ENCODE measurements at places on chromosomes 1 and 21.

- DNase-seq = no peak
Measured at GRCh38 chr1:13546791-13547190, 33.0 kb upstream of the LRRC38 start.

DNA sequence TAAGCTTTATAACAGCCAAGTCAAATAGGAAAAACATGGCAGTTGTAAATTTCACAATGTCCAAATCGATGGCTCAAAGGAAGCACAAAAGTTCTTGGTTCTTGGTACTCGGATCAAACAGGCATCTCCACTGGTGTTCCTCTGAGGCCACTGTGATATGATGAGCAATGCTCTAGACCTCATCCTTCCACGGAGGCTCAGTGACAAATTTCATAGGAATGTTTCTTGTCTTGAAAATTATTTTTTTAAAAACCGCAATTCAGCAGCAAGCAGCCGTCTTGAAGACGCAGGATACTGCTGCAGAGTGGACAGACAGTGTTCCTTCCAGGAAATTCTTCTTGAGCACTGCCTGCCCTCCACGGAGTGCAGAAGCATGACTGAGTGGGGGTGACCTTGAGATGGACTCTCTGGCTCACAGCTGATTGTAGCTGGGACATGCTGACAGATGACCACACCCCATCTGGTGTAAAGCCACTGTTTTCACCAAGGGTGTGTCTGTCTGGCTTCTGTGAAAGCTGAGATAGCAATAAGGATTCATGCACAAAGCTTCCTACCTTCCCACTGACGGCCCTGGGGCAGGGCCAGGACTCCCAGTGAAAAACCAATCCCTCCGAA lies 61.9 kb downstream of the TIAM1 start:
- peak; percentile 92 for DNase-seq

DNA sequence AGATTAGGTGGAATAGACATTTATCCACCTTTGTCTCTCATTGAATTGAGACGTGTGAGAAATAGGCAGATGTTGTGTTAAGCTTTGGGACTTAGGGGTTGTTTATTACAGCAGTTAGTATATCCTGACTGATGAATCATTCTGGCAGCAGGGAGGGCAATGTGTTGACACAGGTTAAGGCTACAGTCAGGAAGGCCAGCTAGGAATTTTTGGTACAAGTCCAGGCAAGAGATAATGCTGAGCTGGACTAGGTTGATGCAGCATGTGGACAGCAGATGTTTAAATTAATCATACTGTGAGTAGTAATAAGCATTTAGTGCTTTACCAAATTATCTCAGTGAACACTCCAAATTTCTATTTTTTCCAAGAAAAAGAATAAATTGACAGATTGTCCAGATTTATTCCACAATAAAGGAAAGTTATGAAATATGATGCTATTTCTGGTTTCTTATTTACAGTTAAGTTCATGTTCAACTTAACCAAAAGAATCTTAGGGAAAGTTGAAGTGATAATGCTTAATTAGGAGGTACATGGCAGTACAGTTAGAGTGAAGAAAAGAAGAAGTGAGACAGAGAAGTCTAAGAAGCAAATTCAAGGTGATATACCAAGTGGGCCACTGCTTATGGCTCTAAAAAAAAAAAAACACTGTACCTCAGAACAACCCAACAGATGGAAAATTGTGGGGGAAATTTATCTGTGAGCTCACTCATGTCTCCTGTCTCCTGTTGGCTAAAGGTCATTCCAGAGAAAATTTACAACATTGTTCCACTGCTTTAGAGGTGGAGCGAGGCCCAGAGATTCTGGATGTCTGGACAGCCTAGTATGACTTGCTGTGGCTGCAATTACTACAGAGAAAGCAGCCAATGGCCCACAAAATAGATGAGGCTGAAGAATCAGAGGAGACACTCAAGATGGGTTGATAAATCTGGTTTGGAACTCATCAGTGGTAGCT lies 102.7 kb upstream of the C21orf91 start:
- peak; percentile 45 for DNase-seq

GRCh38 chr1:109640285-109640865 lies 15.5 kb upstream of the GSTM4 start:
- peak; percentile 34 for DNase-seq

DNA sequence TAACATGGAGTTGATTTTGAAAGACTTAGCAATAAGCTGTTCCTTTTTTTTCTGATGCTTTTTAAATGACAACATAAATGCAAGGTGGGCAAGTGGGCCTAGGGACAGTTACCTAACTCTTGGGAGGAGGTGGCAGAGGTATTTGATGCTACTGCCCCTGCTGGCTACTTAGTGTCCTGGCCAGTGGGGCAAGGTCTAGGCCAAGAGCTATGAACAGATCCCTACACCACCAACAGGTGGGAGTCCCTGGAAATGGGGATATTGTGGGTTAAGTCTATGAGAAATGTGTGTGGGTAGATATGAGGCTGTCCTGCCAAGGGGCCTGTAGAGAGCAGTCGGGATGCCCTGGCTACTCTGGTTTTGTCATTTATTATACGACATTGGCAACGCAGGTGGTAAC lies 31.3 kb upstream of the B3GALT5 start:
- DNase-seq = no peak

DNA sequence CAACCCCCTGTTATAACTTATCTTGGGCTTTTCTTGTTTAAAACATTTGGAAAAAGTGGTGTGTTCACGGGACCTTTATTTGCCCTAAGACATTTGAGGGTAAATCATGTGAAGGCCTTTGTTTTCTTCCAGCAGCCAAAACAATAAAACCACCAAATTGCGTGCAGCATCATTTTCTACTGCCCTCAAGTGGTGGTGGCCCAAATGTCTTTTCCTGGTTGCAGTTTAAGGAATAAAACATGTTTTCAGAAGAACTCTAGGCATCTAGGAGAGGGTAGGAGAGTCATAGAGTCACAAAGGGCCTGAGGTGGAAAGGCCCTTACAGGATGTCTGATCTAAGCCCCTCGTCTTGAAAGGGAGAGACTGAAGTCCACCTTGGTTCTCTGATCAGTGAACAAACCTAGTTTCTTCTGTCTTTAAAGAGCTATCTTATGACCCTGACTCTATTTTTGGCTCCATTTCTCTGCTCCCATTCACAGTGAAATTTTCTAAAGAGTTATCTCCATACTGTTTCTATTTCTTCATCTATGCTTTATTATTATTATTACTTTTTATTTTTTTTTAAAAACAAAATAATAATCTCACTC lies 16.0 kb upstream of the EPS15 start:
- DNase-seq = peak; percentile 76

GRCh38 chr21:45996311-45997204 lies 15.0 kb downstream of the COL6A1 start:
- DNase-seq = no peak

DNA sequence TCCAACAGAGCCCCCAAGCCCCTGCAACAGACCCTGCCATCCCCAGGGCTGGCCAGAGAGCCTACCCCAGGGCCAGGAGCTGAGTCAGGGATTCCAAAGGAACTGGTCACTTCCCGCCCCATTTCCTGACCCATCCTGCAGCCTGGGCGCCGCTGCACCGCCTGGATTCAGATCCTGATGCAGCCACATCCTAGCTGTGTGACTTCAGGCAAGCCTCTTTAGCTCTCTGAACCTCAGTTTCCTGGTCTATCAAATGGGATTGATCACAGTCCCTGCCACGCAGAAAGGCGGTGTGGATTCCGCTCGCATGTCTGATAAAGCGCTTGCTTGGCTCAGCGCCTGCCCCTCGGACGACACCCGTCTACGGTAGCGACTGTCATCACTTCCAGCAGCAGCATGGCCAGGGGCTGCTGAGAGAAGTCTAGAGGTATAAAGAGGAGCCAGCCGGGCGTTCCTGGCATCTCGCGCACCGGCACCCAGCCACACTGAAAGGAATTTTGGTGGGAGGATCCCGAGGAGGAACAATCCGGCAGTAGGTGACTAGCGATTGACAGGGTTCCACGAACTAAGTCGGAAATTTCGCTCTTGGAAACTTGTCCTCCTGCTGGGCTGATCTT lies 10.1 kb downstream of the EPHA2 start:
- DNase-seq = peak; percentile 84

- no peak for DNase-seq
Measured at GRCh38 chr1:108961752-108962486, 1.4 kb downstream of the CLCC1 start.

DNA sequence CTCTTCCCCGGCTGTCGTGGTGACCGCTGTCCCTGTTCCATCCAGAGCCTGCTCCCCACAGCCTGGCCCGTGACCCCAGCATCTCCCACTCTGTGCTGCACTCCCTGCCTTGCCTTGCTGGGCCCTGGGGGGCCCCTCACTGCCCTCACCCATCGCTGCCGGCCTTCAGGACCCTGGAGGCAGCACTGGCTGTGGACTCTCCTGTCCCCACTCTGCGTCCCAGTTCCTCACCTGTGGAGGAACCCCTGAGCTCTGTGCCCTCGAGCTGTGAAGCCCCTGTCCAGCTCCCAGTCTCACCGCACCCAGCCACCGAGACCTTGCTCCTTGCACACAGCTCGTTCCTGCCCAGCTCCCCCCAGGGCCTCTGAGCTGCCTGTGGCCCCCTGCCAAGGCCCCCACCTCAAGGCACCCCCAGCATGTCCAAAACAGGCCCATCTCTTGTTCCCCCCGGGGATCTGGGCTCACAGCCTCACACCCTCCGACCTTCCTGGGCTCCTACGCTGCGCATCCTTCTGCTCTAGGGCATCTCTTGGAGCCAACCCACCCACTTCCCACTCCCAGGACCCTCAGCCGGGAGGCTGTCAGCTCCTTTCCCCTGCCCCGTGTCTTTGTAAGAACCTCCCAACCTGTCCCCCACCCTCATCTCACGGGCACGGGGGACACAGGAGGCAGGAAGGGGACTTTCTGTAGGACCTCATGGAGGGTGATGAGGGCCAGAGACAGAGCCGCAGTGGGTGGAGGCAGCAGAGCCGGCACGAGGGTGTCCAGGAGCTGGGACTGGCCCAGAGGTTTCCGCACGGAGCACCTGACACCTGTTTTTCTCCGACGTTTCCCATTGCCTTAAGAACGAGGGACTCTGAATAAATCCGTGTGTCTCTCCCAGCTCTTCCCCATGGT lies 109.3 kb downstream of the WDR4 start:
- DNase-seq = no peak

- no peak for DNase-seq
Measured at GRCh38 chr1:113875714-113876113, 4.2 kb upstream of the PTPN22 start.

DNA sequence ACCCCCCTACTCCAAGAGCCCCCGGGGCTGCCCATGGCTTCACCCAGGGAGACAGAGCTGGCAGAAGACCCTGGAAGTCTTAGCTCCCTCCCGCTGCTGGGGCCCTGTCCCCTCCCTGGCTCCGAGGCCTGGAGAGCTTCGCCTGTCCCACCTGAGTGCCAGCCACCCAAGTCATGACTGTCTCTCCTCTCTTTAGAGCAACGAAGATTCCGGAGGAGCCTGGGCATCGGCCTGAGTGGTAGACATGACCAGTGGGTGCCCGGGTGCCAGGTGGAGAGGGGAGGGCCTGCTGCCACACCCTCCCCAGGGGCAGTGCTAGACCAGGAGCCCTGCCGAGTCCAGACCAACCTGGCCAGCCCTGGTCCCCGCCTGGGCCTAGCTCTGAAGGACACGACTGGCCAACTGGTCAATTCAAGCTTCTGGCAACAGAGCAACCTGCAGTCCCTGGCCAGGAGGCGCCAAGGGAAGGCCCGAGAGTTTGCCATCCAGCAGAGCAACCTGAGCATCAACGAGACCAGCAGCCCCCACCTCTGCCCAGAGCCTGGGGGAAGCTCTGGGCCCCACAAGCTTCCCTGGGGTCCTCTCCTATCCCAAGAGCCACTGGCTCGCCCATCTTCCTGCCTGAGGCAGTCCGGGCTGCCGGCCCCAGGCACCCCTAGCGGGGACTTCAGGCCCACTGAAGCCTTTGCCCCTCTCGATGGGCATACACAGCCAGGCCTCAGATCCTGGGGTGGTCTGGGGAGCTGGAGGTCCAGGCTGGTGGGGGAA lies 3.9 kb downstream of the C1orf167 start:
- DNase-seq = no peak

DNA sequence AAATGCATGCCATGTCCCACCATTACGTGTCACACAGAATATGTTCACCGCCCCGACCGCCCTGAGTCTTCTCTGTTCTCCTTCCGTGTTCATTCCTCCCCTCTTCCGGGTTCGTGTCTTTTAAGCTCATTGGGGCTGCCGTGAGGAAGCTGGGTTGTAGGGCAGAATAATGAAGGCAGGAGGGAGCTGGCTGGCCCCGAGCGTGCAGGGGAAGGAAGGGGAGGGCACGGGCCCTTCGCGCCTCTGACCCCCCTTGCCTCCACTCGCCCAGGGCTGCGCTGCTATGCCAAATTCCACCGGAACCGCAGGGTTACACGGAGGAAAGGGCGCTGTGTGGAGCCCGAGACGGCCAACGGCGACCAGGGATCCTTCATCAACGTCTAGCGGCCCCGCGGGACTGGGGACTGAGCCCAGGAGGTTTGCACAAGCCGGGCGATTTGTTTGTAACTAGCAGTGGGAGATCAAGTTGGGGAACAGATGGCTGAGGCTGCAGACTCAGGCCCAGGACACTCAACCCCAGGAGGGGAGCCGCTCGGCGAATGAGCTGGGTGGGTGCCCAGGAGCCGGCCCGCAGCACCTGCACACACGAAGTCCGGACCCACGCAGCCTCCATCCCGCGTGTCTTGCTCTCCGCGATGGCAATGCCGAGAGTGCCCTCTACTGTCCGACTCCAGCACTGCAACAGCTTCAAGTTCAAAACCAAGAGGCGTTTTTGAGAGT lies 16.5 kb upstream of the AGTRAP start:
- DNase-seq = no peak

DNA sequence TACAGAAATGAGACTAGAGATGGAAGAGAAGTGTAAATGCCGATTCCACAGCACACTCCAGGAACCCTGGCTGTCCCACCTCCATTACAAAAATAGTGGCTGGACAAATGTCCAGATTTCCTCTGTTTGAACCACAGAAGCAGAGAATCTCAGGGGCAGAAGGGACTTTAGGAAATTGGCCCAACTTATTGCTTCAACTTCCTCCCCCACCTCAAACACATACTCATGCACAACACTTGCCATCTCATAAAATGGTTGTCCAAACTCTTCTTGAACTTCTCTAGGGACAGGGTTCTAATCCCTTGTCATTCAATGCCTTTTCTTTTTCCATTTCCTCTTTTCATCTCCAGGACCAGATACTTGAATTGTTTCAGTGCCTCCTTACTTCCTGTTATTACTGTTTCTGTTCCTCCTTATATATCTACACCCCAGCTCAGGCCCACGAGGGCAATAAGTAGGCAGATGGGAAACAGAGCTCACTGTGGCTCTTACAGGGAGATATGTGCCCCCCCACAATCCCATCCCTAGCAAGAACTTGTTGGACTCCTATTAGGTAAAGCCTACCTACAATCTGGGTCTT lies 8.5 kb upstream of the B4GALT3 start:
- no peak for DNase-seq

DNA sequence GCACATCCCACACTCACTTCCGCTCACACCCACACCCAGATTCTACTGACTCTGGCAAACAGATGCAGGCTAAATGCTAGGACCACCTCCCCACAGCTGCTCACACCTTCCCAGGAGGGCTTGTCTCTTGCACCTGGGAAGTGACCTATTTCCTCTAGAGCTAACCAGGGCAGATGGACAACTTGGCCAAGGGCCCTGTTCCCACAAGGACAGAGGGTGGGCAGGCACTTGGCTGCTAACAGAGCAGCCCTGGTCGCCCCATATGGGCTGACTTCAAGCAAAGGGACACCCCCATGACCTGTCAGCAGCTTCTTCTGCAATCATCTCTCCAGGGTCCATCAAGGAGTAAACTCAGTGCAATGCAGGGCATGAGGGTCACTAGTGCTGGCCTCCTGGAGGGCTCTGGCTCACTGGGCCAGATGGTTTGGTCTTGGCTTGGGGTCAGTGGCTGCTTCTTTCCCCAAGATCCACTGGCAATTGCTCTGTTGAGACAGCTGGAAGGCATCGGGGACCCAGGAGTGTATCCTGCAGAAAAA lies 641.5 kb downstream of the PLPP3 start:
- no peak for DNase-seq

- no peak for DNase-seq
Measured at GRCh38 chr21:39022863-39023693, 160.2 kb downstream of the PSMG1 start.
